ENCODE measurements at places on chromosomes 12 and 14.

- DNase-seq = no peak
Measured at GRCh38 chr14:65745396-65746190, 333.1 kb downstream of the FUT8 start.

GRCh38 chr12:65696227-65696626 is 128.1 kb upstream of the HMGA2 start:
- no peak for DNase-seq

DNA sequence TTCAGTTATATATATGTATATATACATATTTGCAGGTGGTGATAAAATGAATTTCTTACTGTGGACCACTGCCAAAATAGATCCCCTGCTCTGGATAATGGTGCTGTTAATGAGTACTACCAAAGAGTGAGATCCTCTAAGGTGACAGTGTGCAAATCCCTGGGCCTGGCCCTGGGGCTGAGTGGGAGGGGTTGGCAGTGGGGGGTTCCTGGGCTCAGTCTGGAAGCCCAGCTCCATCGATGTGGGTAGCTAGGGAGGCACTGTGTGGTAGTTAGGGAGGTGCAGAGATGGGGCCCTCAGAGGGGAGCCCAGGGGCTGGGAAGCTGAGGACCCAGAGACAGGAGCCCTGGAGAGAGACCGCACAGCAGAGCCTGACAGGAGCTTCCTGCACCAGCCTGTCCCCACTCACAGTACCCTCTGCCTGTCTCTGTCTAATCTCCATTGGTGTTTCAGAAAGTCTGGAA is 9.1 kb downstream of the KRT8 start:
- DNase-seq = peak; percentile 40

DNA sequence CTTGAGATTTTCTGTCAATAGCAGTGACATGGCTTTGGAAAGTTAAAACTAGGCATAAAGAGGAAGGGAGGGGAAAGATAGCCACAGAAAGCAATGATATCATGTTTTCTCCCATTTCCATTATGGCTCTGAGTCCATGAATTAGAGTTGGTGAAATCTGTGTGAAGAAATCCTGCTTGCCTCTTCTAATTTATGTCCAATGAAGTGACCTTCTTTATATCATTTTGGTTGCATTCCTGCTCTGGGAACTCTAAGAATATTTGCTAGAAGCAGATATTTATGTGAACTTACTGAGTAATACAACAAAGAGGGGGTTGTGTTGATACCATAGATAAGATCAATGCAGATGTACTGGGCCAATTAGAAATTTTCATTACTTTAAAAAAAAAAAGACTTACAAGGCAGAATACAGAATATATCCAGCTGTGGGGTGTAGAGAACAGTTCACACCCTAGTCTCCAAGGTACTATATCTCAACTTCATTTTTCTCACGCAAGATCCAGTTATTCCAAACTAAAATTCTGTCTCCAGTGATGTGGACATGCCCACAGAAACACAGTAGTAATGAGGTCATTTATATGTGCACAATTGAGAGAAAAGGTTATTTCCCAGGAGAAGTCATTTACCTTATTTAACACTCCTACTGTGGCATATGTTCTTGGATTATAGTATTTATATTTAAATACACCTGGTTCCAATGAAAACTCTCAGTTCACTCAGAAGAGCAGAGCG is 51.5 kb upstream of the KCNJ8 start:
- no peak for DNase-seq

DNA sequence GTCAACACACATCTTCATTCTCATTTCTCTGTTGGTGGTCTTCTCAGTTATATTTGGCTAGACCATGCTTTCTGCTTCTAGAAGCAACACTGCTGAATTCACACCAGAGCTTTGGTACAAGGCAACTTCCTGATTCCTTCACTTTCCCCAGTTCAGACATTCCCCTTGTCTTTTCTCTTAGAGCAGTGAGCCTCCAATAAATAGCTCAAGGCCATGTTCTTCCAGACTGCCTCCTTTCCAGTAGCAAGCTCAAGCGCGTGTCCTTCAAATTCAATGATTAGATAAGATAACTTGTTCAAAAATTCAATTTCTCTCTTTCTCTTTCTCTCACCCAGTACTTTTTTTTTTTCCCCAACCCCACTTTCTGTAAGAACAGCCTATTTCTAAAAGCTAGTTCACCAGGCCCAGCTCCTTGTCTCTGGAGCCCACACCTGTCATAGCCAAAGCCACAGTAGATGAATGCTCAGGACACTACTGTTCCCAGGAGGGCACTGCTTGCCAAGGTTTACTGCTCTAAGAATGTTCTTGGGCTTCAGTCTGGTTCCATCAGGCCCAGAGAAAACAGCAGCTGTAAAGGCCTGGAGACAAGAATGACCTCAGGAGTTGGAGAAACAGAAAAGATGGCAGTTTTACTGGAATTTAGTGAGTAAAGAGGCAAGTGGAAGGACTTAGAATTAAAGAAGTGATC is 17.7 kb downstream of the TBK1 start:
- DNase-seq = no peak

DNA sequence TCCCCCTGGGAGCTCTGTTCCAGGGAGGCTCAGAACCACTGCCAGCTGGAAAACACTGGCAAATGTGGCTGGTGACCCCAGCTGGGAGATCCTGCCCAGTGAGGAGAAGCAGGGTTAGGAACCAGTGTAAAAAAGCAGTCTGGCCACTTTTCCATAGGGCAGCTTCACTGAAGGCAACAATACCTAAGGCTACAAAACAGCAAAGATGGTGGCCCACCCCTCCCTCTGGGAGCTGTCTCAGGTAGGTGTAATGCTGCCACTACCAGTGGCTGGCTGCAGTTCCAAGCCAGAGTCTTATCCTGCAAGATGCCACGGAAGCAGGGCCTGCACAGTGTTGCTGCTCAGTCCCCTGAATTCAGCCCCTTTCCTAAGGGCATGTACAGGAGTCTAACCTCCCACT is 50.6 kb upstream of the ANO6 start:
- DNase-seq = no peak

DNA sequence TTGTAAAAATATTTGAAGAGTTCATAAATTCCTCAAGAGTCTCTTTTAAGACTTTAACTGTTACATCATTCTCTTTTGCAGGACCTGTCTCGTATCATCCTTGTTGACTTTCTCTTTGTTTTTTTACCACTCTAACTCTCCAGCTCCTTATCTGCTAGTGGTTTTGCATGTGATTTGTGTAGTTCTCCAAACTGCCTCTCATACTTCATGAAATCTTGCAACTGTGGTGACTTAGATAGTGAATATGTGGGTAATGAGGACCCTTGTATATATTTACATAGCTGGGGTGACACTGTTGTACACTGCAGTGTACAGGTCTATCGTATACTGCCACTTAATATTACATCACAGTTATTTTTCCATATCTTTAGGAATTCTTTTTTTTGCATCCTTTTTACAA is 40.2 kb upstream of the EMP1 start:
- DNase-seq = no peak

DNA sequence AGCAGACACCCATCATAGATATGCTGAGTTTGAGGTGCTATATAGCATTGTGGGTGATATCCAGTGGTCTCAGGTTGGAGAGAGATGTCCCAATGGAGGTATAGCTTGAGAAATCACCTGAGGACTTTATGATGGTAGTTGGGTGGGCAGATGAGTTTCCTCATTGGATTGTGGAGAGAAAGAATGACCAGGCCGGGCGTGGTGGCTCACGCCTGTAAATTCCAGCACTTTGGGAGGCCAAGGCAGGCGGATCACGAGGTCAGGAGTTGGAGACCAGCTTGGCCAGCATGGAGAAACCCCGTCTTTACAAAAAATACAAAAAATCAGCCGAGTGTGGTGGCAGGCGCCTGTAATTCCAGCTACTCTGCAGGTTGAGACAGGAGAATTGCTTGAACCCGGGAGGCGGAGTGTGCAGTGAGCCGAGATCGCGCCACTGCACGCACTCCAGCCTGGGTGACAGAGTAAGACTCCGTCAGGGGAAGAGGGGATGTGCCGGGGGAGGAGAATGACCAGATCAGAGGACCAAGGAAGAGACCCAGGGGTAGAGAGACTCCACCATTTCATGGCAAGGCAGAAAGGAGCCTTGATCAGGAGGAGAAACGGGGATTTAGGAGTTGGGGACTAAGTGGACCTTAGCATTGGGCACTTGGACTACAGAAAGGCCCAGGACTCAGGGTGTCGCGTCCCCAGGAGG is 757 bp upstream of the PCK2 start:
- no peak for DNase-seq

- DNase-seq = no peak
Measured at GRCh38 chr12:111747333-111747732, 19.4 kb upstream of the ALDH2 start.

DNA sequence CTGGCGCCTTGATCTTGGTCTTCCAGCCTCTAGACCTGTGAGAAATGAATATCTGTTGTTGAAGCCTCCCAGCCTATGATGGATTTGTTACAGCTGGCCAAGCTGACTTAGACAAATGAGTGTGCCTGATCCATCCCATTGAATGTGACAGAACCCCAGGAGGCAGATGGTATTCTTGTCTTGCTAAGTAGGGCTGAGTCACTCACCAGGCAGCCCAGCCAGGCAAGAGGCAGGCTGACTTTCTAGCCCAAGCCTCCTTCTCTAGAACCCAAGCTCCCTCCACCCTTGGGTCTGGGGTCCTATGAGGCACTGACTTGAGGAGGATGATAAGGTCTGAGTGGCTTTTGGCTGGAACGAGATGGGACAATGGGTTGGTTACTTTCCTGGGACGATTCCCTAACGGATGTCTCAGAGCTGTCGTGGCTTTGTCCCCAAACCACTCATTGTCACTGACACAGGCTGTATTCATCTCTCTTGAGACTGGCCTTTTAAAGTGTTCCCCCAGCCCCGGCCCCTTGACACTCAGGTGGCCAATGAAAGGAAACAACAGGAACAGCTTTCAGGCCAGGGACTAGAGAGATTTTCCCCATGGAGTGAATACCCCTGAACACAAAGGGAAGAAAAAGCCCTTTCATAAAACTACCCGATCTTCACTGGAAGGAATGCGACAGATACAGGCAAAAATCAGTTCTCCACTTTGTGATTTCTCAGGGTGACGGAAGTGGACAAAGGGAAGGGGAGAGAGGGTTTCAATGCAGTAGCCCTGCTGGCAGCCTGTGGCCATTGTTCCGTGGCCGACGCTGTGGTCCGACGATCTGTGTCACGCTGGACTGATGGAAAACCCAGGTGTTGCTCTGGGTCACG is 264.2 kb downstream of the AACS start:
- no peak for DNase-seq

GRCh38 chr12:12883369-12884001 is 7.9 kb upstream of the GPRC5A start:
- no peak for DNase-seq

DNA sequence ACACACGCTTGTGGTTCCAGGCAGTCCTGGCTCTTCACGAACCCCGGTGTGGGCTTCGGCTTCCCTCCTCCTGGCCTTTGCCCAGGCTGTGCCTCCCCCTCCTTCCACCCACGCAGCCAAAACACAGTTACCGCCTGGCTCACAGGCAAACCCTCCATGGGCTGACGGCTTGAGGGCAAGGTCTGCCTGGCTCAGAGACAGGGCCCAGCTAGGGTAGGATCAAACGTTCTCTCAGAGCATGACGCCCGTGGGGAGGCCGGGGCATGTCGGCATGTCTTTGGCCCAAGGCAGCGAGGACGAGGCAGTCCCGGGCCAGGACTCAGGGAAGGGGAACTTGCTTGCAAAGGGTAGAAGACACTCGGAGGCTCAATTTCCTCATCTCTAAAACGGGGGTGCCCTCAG is 2.1 kb downstream of the SLC25A47 start:
- no peak for DNase-seq

- DNase-seq = no peak
Measured at GRCh38 chr14:22648506-22648905, 4.4 kb upstream of the OR6J1 start.

DNA sequence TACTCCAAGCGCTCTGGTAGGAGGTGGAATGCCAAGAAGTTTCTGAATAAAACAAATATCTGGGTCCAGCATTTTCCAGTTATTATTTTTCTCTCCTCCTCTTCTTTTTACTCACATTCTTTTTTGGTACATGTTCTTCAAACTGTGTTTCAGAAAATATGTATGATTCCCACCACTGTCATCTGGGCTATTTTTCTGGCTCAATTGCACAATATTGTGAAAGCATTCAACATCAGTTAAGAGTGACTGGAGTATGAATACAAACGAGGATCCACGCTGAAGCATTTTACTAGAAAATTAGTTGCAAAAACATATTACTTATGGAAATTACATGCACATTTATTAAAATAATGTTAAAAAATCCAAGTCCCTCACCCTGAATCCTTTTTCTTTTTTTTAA is 61.5 kb downstream of the KCNMB4 start:
- DNase-seq = no peak

GRCh38 chr14:94582199-94582750 is 1.0 kb downstream of the SERPINA5 start:
- no peak for DNase-seq

- peak; percentile 95 for DNase-seq
Measured at GRCh38 chr14:72926292-72927028, at the start of gene DCAF4. DCAF4 (plus strand) TSS chr14:72926464; CDS start chr14:72937979, 11,515 bp downstream.

DNA sequence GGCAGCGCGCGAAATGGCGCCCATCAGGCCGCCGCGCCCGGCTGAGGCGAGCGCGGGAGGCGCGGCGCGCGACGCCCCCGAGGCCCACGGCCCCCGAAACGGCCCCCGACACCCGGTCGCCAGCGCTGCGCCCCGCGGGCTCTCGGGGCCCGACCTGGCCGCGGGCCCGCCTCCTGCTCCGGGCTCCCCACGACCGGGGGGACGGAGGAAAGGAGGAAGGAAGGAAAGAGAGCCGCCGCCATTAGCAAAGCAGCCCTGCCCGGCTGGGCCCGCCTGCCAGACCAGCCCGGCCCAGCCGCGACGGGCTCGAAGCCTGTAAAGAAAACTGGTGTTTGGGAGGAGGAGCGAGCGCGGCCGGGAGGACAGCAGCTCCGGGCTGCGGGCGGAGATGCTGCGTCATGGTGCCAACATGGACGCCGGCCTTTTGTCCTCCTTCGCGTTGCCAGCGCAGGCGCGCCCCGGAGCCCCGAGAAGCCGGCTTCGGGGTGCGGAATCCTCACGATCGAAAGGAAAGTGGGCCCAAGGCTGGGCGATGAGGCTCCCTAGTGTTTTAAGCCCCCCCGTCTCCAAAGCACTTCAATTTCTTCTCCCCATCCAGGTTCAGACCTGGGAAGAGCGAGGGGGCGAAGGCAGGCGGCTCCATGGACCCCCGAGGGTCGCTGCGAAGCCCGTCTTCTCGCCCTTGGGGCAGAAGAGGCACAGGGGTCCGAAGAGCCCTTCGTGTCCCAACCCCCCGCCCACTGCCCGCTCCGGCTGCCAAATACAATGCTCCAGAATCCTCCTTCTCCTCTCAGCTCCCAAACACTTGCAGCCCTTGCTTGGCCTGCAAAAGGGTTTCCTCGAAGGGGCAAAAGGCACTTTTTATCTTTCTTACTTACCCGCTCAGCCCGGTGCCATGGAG is 2.9 kb upstream of the SETD1B start:
- DNase-seq = no peak

DNA sequence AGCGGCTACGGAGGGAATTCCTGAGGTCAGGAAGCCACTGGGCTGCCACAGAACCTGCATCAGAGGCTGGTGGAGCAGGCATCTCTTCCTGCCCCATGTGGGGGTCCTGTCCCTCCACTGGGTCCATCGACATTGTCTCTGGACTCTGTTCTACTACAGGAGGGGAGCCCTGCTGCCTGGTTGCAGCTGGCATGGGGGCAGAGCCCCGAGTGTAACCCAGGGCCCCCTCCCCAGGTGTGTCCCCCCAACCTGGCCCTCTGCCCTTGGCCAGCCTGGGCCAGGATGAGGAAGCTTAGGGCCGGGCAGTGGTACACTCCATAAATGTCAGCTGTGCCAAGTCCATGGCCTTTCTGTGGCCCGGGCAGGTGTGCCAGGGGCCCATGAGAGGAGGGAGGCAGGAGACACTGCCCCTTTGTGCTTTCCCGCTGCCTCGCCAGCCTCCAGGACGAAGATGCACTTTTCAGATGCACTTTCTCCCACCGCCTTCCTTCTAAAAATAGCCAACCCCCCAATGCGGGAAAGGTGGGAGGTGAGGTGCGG is 4.0 kb upstream of the EXOC3L4 start:
- no peak for DNase-seq

Data from NCI-H1092 (cell line).